ENCODE measurements at places on chromosomes 13 and 19.

GRCh38 chr13:34971473-34971872, 29.4 kb downstream of the NBEA start:
- DNase-seq = no peak

- DNase-seq = no peak
These were observed at the start of gene KCTD15 for GRCh38 chr19:33796164-33796875. TSS of gene KCTD15 (plus strand) at chr19:33796870. CDS start at chr19:33800455, 3,585 bp downstream.

- DNase-seq = no peak
These were observed 419.2 kb downstream of the SLITRK6 start for GRCh38 chr13:85379991-85380390.

DNA sequence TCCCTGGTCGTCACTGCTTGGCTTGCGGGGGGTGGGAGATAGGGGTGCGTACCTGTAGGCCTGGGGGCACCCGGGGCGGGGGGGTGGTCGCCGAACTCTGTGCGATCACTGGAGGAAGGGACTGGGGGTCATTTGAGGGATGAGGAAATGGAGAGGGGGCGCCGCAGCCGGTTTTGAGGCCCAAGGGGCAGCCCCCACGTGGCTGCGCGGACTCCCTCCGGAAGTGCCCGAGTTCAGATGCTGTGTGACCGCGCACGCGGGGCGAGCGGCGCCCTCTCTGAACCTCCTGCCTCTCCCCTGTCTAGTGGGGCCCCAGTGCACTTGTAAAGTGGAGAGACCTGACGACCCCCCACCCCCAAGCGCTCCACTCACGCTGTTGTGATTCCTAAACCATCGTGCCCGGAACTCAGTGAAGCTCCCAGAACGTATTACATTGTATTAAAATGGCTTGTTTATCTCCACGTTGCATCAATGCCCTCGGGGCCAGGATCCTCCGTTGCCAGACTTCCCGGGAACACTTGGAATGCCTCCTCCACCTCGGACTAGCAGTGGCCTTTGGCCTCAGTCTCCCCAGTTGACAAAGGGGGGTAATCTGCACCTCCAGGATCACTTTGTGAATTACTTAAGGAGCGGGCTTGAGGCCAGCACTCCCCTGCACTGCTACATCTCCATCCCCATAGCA, 3.0 kb upstream of the NANOS3 start:
- DNase-seq = no peak

DNA sequence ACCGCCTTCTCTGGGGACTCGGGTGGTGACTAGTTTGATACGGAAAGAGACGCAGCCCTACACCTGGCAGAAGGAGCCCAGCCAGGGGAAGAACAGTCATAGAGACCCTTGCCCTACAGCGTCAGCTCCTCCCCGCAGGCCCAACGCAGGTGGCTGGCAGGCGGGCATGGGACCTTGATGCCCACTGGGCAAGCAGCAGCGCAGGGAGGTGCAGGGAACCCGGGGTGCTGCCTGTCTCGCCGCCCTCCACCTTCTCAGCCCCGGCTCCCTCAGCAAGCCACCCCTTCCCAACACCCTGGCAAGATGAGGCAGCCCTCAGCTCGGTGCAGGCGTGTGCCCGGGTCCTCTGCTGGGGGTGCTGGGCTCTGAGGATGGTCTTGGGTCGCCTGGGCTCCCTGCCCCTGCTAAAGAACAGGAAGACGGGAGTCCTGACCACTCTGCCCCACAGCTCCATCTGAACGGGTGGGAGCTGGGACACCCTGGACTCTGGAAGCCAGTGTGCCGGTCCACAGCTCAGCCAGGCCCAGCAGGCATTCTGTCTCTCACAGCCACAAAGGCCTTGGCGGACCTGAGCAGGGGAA, 9.0 kb downstream of the MIER2 start:
- no peak for DNase-seq

DNA sequence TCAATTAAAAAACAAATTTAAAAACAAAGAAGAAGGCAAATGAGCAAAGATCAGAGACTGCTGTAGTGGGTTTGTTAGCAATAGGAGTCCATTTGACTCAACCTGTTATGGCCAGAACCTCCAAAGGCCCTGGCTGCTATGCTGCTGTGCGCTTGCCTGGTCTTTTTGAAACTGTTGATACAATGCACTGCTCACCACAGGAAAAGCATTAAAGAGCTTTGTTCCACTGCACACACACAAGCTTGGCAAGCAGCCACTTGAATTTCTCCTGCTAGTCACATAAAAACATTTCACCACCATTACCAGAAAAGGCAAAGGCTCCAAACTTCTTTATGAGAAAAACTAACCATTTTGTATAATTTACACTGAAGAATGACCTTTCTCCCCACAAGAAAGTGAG, 132.2 kb downstream of the FREM2 start:
- DNase-seq = no peak

- no peak for DNase-seq
These were observed 31.0 kb downstream of the THSD1 start for GRCh38 chr13:52374873-52375411.

DNA sequence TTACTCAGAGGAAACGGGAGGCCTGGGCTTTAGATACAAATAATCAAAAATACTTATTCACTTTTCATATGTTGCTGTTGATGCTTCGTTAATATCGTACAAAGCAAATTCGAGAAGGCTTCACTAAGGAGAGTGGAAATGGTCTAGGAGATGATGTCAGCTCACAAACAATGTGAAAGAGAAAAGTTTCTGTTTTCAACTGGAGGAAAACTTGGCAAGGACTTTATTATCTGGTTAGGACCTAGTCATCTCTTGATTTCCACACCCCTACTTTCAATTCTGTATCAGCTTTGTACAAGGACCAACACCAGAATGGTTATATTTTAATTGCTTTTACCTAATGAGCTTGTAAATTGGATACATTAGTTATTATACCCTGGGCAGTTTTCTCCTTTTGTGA, 88.0 kb downstream of the SLC10A2 start:
- DNase-seq = no peak

GRCh38 chr13:95176611-95177259, 124.5 kb downstream of the ABCC4 start:
- no peak for DNase-seq

DNA sequence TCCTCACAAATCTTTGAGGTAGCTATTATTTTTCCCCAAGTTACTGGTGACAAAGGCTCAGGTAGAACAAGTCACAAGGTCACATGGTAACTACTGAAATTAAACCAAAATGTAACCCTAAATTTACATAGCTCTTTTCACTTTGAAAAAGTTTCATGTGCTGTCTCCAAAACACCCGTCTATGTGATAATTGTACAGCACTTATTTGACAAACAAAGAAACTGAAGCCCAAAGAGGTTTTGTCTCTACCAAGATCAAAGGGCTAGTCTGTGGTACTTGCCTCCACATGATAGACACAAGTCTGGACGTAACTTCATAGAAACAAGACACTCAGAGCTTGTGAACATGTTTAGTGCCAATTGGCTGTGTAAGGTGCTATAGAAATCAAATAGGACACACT, 108.3 kb downstream of the SACS start:
- DNase-seq = no peak

- DNase-seq = no peak
These were observed 6.3 kb downstream of the TEX101 start for GRCh38 chr19:43420954-43421353.

DNA sequence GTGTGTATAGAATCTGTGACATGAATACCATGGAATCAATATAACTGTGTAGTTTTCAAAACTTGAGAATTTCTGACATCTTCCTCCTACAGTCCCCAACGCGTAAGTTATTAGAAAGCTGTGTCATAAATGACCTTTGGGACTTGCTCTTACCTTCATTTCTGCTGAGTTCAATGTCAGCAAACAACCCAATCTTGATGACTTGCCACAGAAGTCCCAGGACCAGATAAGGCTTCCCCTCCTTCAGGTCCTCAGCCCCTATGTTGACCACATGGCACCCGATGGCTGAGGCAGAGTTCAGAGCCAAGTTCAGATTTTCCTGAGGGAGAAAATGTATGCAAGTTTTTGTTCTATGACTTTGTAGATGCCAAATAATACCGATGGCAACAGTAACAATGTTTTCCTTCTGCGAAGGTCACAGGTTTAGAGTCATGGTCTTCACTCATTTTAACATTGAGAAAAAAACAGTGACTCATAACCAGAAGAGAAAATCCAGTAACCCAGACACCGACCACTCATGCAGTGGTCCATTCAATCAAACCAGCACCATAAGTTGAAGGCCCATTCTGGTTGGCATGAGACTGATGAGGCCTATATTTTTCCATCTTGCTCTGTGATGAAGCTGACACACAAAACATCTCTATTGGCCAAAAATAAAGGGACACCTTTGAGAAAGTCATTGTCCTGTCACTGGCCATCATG, 29.2 kb downstream of the LCP1 start:
- DNase-seq = no peak
